Stimulated activated CD4-positive, alpha-beta T cell treated with anti-CD3 and anti-CD28 coated beads, Interleukin-15, amount 100 ng/mL, for 24 hours (primary cell): ENCODE measurements at places on chromosomes 3 and 15.

DNA sequence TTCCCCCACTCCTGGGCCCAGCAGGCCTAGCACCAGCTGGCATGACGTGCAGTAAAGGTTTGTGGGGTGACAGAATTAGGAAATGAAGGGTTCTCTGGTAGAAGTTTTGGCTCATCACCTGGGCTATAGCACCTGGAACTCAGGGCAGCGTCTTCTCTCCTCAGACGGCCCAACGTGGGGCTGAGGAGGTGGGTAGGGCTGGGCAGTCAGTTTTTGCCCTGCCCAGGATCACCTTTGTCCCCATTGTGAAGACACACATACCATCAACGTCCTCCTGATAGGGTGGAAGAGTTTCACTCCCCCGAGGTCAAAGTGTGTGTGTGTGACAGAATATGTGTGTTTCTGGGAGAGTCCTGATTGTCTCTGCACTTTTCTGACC is 12.1 kb downstream of the KBTBD13 start:
- no peak for DNase-seq

DNA sequence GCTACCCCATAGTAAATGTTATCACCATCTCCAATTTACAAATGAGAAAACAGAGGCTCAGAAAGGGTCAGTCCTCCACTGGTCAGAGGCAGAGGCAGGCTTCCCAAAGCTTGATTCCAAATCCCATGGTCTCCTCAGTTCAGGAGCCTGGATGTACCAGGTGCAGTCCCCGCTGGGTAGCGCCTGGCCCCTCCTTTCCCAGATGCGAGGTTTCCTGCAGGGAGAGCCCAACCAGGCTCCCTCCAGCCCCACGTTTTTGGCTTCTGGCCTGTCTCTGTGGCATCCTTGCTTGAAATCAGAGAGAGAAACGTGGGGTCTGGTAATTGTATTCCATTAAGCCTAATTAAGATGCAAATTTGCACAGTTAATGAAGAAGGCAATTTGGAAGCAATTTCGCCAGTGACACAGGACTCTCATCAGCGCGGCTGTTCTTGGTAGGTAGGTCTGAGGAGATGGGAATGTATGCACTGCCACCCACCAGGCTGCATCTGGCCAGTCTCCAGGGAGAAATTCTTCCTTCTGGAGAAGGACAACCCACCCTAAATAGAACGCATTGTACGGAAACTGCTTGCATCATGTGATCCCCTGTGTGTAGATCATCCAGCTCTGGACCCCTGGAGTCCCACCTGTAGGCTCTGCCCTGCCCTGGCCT is 50.5 kb downstream of the HRH1 start:
- no peak for DNase-seq

GRCh38 chr3:196883361-196883760 is 15.6 kb downstream of the SENP5 start:
- no peak for DNase-seq

DNA sequence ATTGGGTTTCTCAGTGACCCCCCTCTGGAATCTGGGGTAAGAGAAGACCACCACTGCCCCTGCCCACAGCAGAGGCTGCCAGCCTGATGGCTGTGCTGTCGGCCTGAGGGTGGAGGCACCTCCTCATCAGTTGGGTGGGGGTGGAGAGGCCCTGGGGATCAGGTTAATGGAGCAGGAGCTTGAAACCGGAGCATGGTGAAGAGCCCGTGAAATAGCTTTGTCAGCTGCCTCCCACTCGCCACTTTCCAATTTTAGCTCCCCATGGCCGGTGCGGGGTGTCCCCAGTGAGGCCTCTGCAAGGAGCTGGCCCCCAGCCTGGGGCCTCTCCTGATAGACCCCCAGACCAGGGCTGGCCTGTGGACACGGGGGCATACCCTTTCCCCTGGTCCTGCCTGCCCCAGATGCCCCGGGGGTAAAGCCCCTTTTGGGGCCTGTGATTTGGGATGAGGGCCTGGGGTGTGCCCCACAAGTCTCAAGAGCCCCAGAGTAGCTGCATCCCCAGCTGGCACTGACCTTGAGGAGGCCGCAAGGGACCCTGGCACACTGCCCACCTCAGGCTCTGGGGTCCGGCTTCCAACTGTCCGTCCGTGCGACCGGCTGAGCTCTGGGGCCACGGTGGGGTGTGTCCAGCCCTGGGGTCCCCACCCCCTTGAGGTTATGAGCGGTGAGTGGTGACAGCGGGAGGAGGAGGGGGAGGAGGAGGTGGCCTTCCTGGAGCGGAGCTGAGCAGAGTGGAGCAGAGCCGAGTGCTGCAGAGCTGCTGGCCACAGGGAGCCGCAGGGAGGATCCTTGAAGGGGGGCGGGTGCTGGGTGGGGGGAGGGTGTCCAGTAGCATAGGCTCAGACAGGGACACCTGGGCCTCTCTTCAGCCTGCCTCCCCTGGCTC is at the start of gene HHATL:
Gene HHATL (minus strand): TSS at position 733 of the 886 bp plus-strand sequence. CDS start 1,972 bp downstream, outside the sequence.
- DNase-seq, result no peak

GRCh38 chr3:8784676-8785435 is 15.4 kb upstream of the OXTR start:
- no peak for DNase-seq

DNA sequence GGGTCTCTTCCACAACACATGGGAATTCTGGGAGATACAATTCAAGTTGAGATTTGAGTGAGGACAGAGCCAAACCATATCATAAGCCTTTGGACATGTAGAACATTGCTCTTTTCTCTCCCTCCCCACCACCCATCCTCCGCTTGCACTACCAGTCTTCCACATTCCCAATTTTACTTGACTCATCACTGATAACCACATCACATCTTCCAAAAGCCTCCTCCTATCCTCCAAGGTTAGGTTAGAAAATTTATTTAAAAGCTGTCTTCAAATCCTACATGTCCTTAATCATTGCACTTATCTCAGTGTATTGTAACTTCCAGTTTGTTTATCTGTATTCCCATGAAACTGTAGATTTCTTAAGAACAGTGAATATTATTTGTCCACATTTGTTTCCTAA is 10.4 kb downstream of the ZBED2 start:
- DNase-seq, result no peak

DNA sequence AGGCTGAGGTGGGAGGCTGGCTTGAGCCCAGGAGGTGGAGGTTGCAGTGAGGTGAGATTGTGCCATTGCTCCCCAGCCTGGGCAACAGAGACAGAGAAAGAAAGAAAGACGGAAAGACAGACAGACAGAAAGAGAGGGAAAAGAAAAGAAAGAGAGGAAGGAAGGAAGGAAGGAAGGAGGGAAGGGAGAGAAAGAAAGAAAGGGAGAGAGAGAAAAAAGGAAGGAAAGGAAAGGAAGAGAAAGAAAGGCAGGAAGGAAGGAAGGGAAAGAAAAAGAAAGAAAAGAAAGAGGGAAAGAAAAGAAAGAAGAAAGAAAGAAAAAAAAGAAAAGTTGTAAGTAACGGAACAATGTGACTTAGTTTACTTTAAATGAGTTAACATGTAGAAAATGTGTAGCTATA is 260.7 kb upstream of the GRM7 start:
- no peak for DNase-seq

DNA sequence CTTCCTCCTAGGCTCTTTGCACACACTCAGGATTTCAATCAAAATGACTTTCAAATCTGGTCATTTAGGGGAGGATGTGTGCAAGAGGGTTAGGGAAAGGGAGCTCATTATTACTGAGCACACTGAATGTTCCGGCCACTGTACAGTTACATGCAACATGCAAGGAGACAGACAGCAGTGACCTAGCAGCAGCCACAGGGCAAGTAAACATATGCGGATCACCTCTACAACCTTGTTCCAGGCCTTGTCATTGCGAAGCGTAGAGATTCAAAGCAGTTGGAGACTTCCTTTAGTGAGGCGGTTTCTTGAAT is 837.6 kb downstream of the AGBL1 start:
- DNase-seq, result no peak

GRCh38 chr15:70023064-70023768 is 74.5 kb downstream of the TLE3 start:
- peak; percentile 46 for DNase-seq

DNA sequence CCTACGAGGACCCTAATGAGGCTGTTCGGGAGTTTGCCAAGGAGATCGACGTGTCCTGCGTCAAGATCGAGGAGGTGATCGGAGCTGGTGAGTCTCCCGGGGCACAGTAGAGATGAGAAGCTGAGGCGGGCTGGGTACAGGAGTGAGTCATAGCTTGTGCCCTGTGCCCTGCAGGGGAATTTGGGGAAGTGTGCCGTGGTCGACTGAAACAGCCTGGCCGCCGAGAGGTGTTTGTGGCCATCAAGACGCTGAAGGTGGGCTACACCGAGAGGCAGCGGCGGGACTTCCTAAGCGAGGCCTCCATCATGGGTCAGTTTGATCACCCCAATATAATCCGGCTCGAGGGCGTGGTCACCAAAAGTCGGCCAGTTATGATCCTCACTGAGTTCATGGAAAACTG is 17.9 kb downstream of the EPHB3 start:
- DNase-seq, result no peak

GRCh38 chr3:194979173-194979572 is 291.8 kb downstream of the XXYLT1 start:
- no peak for DNase-seq

GRCh38 chr3:10371167-10371566 is 50.3 kb upstream of the SEC13 start:
- no peak for DNase-seq

DNA sequence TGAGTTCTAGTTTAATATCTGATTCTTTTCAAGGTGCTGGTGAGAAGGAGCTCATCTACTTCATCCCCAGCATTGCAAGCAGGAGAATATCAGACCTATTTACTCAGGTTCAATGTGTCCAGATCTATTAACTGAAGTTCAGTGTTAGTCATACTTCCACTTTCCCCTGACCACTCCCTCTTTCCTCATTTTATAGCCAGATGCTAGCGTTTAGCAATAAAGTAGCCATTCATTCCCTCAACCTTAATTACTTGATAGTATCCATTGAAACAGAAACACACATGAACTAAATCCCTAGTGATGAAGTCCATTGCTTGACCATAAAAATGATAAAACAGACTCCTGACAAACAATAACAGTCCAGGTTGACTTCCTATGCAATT is 60.0 kb downstream of the RPL22L1 start:
- DNase-seq, result no peak

GRCh38 chr3:70049761-70050160 is 50.2 kb downstream of the SAMMSON start:
- no peak for DNase-seq

DNA sequence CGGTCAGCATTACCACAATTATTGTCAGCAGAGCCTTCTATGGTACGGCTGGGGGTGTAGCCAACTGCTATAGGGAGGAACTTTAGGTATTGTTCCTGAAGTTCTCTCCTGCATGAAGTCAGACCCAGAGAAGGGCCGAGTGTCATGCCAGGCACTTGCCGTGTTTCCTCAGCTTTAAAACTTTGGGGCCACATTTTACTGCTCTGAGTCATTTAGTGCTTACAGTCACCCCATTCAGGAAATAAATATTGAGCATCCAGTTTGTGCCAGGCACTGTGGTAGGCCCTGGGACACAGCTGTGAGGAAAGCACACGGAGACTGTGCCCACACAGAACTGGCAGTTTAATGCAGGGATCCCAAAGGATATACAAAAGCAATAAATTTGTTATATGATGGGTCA is 54.5 kb upstream of the APEH start:
- DNase-seq, result no peak

- DNase-seq, result no peak
These were observed 10.3 kb downstream of the PFKFB4 start for GRCh38 chr3:48546203-48546829.

DNA sequence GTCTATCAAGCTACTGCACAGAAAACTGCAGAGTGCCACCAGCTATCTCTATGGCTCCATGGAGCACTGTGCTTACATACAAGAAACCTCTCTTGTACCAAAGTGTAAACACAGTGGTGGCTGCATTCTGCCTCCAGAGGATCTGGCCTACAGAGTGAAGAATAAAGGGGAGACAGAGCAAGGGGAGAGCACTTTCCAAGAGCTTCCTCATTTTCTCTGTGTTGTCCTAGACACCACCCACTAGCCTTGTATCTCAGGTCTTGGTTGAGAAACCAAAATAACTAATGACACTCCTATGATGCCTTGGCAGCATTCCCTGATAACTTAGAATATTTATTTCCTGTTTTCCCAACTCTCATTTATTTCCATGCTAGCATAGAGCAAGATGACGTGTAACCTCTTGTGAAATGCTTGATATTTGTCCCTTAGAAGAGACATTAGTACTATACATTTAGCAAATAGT is 56.9 kb upstream of the PHLDB2 start:
- no peak for DNase-seq

DNA sequence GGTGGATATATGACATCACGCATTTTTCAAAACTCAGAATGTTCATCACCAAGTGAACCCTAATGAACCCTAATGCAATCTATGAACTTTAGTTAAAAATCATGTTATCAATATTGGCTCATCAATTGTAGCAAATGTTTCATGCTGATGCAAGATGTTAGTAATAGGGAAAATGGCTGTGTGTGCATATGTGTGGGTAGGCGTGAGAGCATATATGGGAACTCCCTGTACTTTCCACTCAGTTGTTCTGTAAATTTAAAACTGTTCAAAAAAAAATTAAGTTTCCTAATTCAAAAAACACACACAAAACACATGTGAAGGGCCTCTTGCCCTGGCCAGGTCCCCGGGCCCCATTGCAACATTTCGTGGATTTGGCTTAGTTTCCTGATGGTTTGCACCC is 89.7 kb upstream of the PROK2 start:
- DNase-seq, result peak; percentile 10

GRCh38 chr15:52331490-52332240 is 36.1 kb upstream of the MYO5C start:
- peak; percentile 59 for DNase-seq

DNA sequence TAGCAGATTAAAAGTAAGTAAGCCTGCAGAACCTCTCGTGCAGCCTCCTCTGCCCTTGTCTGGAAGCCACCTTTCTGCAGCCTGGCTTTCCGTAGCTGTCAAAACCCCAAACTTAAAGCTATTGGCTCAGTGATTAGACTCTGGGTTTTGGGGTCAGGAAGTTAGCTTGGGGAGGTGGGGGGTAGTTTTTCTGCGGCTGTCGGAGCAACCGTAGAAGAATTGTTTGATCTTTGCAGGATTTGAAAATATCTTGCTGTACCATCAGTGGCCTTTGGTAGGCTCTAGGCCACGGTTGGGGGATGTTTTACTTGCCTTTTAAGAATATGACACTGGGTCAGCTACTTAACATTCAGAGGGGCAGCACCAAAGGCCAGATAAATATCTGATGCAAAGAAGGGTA is 88.4 kb upstream of the RASGRP1 start:
- peak; percentile 54 for DNase-seq

DNA sequence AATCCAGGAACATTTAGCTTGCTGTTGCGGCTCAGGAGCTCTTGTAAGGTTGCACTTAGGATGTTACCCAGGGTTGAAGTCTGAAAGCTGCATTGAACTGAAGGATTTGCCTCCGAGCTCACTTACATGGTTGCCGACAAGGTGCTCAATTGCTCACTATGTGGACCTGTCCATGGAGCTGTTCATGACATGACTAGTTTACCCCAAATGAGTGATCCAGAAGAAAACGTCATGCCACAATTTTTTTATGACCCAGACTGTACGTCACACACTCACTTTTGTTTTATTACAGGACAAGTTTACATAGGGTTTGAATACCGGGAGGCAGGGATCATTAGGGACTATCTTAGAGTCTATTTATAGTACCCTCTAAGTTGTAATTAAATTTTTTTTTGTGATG is 21.0 kb upstream of the CLDN11 start:
- no peak for DNase-seq
